ENCODE measurements at places on chromosomes 3 and 15. TPM values are rescaled to one million over a fixed set of nuclear protein-coding genes. Genes with fewer than 3 reads are reported as not detected.

TAGLN3 gene
- total RNA-seq: 46.6 TPM

DNA sequence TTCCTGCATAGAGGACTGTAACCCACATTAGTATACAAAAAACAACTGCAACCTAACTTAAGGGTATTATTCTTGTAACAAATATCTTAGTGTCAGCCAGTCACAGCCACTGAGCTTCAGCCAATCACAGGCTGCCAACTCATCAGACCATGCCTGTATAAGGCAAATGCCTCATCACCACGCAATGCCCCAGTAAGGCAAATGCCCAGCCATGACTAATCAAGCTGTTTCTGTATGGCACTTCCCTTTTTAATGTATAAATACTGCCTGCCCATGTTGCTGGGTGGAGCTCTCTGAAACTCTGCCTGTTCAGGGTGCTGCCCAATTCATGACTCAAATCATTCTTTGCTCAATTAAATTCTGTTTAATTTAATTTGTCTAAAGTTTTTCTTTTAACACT lies 18.4 kb upstream of the GABRA5 start:
- no peak for DNase-seq
- H3K4me3 ChIP-seq: no peak overlapping the region
- no peaks in the 10 kb centered on the region for H3K4me1 ChIP-seq
- no peaks in the 10 kb centered on the region for H3K27me3 ChIP-seq

GRCh38 chr15:60787837-60788691 lies 309.1 kb upstream of the ICE2 start:
- DNase-seq: no peak
- H3K36me3 ChIP-seq: no peaks in the 10 kb centered on the region
- H3K27ac ChIP-seq: no peak overlapping the region
- no peak overlapping the region for H3K4me3 ChIP-seq
- H3K27me3 ChIP-seq: no peaks in the 10 kb centered on the region
- H3K4me1 ChIP-seq: no peaks in the 10 kb centered on the region

DNA sequence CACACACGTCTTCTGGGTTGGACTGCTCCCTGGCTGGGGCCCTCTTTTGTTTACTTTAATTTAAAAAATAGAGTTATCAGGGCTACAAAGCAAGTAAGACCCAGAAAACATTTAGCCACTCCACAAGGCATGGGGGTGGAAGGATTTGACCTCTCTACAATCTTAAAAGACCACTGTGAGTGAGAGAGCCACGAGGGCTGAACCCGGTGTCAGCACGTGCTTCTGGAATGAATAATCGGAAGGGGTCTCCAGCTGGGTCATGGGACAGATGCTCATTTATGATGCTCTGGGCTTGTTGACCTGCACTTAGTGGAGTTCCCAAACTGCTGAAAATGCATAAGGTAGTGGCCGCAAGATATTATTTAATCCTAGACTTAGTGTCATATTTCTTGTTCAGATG lies 52.4 kb downstream of the EIF4E3 start:
- peaks cover 20% of the 10 kb centered on the region for H3K4me1 ChIP-seq
- H3K36me3 ChIP-seq: no peaks in the 10 kb centered on the region
- DNase-seq: no peak
- no peak overlapping the region for H3K4me3 ChIP-seq
- H3K27ac ChIP-seq: no peak overlapping the region

DNA sequence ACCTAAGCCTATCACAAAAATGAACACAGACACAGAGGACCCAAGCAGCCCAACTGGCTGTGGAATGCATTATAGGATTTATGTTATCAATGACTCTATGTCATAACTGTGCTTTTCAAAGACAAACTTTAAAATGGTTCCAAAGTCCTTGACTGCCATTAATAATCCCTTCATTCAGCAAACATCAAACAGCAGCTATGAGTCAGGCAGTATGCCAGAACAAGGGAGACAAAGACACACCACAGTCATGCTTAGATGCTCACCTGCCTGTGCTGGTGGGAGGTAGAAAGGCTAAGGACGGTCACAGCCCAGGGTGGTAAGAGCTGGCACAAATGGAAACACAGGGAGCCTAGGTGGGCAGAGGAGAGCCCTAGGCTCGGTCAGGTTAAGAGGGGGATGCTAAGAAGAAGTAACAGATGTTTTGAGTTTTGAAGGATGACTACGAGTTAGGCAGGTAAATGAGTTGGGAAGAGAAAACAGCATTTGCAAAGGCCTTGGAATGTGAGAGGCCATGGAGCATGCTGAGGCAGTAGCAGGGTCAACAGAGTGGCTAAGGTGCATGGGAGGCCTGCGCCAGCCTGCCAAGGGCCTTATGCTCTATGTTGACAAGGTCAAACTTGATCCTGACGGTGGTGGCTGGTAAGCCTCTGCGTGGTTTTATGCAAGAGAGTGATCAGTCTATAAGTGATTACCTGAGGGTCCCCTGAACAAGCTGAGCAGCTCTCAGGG lies 23.0 kb downstream of the NMNAT3 start:
- no peaks in the 10 kb centered on the region for H3K4me1 ChIP-seq
- no peak overlapping the region for H3K27ac ChIP-seq
- DNase-seq: no peak
- H3K4me3 ChIP-seq: no peak overlapping the region
- no peaks in the 10 kb centered on the region for H3K27me3 ChIP-seq

GRCh38 chr3:58666683-58667082 lies at the start of gene FAM3D:
TSS of gene FAM3D (minus strand) at chr3:58666774. CDS start at chr3:58655563, 11,211 bp downstream.
- no peaks in the 10 kb centered on the region for H3K36me3 ChIP-seq
- H3K4me1 ChIP-seq: no peaks in the 10 kb centered on the region
- DNase-seq: no peak
- no peaks in the 10 kb centered on the region for H3K27me3 ChIP-seq

DNA sequence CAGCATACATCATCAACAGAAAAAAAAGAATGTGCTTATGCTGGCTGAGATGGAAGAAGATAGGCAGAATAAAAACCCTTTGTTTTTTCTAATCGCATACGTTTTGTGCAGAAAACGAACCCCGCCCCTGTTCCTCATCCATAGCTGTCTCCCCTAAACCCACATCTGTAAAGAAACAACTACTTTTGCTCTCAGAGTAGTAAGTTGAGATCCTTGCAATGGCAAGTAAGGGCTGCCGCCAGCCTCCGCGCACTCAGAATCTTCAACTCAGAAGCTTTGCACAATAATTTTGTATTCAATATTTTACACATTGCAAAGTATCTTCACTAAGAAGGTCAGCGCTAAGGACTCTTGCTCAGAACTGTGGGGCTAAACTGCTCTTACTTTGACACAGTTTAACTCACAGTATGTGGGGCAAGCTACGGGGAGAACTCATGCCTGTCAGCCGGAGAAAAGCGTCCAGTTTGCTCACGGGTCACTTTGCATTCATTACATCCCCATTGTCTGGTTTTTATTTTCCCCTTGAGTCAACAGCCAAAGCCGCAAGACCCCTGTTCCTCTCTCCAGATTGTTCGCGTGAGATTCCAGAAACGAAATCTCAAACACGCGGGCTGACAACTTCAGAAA lies 1.0 kb downstream of the LYSMD4 start:
- H3K27ac ChIP-seq: no peak overlapping the region
- no peaks in the 10 kb centered on the region for H3K36me3 ChIP-seq
- peak overlapping the region; percentile 73 for H3K4me3 ChIP-seq

DNA sequence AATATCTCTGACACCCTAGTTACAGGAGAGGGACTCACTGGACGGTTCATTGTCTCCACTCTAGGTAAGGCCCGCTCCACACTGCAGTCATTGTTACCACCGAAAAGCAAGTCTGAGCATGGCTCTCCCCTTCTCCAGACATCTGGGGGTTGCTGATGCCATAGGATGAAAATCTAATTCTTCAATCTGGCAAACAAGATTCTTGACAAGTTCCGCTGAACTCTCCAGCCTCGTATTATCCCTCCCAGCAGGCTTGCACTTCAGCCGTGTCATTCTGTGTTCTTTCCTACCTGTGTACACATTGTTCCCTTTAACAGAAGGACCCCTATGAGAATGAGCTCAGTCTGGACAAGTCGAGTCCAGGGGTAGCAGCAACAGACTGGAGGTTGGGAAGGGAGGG lies 152.3 kb upstream of the NR2E3 start:
- H3K27ac ChIP-seq: no peak overlapping the region
- H3K4me1 ChIP-seq: no peaks in the 10 kb centered on the region
- H3K36me3 ChIP-seq: no peaks in the 10 kb centered on the region
- no peaks in the 10 kb centered on the region for H3K27me3 ChIP-seq
- DNase-seq: no peak

DNA sequence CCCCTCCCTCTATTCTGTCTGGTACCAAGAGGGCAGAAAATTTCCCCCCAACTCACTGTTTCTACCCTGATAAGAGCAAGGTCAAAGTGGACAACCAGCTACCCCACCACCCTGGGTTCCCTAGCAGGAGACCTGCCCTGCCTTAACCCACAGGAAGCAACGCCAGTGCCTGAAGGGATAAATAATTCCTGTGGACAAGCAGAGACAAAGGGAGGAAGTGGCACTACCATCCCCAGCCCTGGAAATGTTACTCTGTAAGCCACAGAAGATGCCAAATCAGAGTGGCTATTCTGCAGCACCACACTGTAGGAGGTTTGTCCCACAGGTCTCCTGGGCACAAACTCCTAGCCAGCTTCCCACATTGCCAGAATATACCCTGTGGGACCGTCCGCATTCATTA lies 80.1 kb downstream of the DNAH12 start:
- no peaks in the 10 kb centered on the region for H3K36me3 ChIP-seq
- H3K27ac ChIP-seq: no peak overlapping the region
- no peak for DNase-seq
- no peak overlapping the region for H3K4me3 ChIP-seq
- no peaks in the 10 kb centered on the region for H3K27me3 ChIP-seq
- H3K4me1 ChIP-seq: no peaks in the 10 kb centered on the region

DNA sequence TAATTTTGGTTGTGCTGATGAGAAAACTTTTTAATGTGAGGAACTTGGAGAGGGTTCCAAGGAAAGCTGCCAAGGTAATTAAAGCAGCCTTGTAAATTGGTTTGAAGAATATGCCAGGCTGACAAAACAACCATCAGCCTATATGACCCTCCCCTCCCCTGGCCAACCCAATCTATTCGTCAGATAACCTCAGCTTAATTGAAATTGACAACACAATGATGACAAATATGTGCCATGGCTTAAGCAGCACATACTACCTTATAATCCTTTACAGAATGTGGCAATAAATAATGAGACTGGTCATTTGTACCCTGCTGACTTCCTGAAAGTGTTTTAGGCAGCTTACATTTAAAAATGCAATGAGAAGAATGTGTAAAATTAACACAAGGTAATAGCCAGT lies 118.2 kb downstream of the EFHB start:
- no peaks in the 10 kb centered on the region for H3K27me3 ChIP-seq
- no peak overlapping the region for H3K4me3 ChIP-seq
- DNase-seq: peak; percentile 23
- H3K36me3 ChIP-seq: no peaks in the 10 kb centered on the region
- H3K4me1 ChIP-seq: no peaks in the 10 kb centered on the region

DNA sequence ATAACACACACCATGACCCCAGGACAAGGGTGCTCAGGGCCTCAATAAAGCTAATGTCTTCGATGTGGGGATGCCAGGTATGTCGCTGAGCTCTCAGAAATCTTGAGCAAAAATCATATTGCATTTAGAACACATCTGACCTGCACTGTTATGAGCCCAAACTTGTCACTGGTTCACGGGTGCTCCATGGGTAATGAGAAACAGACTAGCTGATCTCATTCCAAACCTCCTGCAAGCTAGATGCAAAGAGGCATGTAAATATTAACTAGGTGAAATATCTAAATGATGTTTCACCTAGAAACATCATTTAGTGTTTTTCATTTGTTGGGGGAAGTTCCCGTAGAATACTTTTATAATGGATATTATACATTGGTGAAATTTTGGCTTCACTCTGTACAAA lies 549.4 kb downstream of the OCA2 start:
- no peak overlapping the region for H3K4me3 ChIP-seq
- no peaks in the 10 kb centered on the region for H3K27me3 ChIP-seq
- no peaks in the 10 kb centered on the region for H3K4me1 ChIP-seq

DNA sequence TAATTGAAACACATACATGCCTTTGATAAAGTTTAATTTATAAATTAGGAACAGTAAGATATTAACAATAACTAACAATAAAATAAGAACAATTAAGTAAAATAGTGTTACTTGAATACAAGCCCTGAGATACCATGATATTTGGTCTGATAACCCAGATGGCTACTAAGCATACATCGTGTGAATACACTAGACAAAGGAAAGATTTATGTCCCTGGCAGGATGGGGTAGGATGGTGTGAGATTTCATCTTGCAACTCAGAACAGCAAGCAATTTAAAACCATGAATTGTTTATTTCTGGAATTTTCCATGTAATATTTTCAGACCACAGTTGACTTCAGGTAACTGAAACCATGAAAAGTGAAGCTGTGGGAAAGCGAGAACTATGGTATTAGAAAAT lies 169.5 kb downstream of the DIPK2A start:
- no peaks in the 10 kb centered on the region for H3K4me1 ChIP-seq
- H3K27ac ChIP-seq: no peak overlapping the region
- no peak overlapping the region for H3K4me3 ChIP-seq
- H3K36me3 ChIP-seq: no peaks in the 10 kb centered on the region
- H3K27me3 ChIP-seq: no peaks in the 10 kb centered on the region
- DNase-seq: no peak

Data from neural progenitor cell (in vitro differentiated cells).